Natural killer cell treated with Interleukin-12 subunit alpha and Interleukin-12 subunit beta and Interleukin-15 and Interleukin-18, amount 100 ng/mL, for 72 hours (primary cell): ENCODE measurements at places on chromosomes 7 and 10.
A peak's percentile ranks its signal among the peaks of the same experiment; 100 is the strongest.

DNA sequence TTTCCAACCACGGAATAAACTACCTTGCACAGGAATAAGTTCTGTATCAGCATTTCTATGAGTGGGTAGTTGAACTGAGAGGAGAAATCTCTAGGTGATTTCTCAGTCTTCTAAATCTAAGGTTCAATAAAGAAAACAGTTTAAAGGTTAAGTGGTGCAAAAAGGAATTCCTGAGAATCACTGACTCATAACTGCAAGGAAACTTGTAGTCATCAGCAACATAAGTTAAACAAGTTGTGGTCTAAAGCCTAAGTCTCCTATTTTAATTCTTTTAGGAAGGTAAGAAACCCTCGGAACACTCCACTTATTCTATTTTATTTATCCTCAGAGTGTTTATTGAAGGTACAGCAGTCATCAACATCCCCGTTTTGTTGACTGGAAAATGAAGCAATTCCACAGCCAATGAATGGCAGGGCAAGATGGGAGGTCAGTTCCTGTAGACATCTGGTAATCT, 92.4 kb upstream of the PIK3CG start:
- no peak for DNase-seq

DNA sequence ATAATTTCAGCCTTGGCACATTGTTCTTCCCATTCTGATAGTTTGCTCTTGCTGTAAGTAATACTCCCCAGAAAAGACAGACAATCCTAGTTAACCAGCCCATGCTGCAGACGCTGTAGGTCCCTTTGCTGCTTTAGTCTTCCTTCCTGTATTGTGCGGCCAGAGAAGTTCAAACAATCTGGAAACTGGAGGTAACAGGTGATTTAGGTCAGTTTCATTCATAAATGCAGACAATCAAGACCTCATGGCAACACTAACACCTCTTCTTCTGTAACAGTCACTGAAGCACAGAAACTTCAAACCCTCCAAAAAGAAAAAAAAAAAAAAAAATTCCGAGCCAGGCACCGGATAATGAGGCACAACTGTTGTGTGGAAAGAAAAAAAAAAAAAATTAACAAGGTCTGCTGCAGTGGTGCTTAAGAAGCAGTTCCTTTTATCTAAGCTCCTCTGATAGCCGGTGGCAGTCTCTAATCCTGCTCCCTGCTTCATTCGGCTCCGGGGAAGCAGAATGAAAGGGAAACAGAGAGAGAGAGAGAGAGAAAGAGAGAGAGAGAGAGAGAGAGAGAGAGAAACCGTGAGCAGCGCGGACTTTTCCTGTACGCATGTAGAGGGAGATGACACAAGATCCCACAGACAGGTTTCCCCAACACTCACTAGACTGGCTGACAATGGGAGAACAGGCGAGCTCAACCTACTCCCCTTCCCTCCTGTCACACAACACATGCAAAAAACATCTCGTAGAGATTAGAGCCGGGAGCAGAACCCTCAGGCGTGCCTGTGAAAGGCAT, at the start of gene SEMA3A:
Gene SEMA3A, minus strand, starts transcription at position 306 of the 788 bp plus-strand sequence. Its CDS starts 203 bp downstream, at position 103.
- DNase-seq = no peak

DNA sequence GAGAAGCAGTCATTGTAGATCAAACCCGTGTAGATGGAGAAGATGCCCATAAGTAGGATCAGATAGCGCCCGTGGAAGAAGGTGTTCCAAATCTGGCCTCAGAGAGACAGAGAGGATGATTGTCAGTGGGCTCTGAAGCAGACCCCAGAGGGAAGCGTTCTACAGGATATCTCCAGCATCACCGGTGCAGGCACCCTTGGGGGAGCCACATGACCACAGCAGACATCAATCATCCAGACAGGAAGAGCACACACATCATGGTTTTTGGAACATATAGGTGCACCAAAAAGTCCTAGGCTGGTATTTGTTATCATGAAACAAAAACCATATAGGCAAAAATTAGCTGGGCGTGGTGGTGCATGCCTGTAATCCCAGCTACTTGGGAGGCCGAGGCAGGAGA, 44.0 kb upstream of the SVOPL start:
- DNase-seq = no peak

DNA sequence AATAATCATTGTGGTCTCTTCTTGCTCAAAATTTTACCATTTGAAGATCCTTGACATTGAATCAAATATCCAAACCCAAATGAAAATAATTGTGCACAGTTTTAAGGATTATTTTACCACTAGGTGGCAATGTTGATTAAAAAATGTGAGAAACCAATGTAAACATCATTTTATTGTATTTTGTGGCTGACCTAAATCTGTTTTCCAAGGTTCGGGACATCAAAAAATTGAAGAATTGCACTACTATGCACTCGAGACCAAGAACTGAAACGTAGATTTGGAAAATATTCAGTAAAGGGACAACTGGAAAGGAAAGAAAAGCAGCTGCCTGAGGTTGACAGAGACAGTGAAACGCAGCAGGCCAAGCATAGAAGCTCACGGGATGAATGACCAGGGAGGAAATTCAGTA, 259.3 kb downstream of the SNX13 start:
- no peak for DNase-seq

- no peak for DNase-seq
Observed at GRCh38 chr10:103584216-103585010, 90.9 kb downstream of the NEURL1 start.

- DNase-seq = no peak
Observed at GRCh38 chr7:17185690-17186070, 112.8 kb upstream of the AHR start.

DNA sequence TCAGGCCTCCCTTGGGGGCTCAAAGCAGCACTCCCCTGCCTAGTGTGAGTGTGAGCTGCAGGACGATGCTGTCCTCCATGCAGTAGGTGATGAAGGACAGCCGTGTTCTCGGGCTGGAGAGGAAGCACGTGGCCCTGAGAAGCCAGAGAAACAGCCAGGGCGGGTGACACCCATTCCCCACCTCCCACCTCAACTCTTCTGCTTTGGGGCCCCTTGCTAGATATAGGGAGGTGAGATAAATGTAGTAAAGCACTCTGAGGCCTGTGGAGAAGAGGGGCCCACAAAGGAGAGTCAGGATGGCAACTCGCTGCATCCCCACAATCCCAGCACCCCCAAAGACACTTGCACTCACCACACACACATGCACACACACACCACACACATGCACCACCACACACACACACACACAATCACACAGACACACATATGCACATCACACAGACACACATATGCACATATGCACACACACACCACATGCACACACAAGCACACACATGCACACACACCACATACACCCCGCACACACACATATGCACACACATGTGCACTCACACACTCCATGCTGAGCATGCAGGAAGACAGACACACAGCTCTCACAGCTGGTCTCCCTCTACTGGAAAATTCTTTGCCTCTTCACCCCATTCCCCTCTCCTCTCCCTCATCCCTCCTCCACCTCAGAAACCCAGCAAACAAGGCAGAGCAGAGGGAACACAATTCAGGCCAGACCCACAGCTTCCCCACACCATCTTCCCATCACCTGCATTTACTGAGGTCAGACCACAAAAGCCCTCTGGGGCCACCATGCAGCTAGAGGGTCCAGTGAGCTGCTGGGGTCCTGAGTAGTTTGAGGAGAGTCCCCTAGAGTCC, 30.5 kb downstream of the ANXA8 start:
- DNase-seq = peak; percentile 37

DNA sequence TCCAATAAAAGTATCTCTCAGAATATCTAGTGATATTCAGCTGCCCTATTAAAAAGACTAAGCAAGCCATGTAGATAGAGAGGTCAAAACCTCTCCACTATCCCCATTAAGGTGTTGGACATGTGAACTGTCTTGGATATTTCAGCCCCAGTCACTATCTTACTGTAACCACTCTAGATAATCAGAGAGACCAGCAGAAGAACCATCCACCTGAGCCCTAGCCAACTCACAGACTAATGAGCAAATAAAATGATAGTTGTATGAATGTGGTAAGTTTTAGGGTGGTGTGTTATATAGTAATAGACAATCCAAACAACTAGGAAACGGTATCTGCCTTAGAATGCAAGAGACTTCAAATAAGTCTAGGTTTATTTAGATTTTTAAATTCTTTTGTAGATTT, 268.6 kb upstream of the KLF14 start:
- no peak for DNase-seq

DNA sequence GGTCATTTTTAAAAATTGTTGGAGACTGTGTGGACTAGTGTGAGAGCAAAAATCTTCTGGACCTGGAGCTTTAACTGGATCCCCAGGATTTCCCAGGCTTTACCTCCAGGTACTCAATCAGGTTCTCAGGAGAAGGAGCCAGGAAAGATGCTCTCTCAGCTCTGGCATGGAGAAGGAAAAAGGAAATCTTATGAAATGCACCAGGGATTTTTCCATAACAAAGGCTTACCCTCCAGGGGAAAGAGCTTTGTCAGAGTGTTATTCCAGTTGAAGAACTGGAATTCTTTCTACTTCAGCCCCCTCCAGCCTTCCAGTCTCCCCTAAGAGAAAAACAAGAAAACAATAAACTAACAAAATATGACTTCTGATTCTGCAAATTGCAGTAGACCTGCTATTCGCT, 436.7 kb upstream of the ANKRD30A start:
- DNase-seq = no peak

DNA sequence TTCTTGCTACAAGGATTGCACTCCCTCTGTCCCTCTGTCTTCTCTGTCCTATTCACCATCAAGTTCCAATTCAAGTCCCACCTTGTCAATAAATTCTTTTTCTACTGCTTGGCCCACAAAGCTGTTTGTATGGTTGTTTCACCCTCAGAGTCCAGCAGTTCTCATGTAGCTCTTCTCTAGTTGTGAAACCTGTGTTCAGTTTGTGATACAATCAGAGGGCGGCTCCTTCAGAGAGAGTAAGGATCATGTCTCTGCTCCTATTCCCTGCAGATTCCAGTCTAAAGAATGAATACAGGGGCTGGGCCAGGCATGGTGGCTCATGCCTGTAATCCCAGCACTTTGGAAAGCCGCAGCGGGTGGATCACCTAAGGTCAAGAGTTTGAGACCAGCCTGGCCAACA, 126.6 kb upstream of the BET1 start:
- DNase-seq = no peak

- no peak for DNase-seq
Observed at GRCh38 chr10:10213237-10213636, 804.4 kb upstream of the CELF2 start.

DNA sequence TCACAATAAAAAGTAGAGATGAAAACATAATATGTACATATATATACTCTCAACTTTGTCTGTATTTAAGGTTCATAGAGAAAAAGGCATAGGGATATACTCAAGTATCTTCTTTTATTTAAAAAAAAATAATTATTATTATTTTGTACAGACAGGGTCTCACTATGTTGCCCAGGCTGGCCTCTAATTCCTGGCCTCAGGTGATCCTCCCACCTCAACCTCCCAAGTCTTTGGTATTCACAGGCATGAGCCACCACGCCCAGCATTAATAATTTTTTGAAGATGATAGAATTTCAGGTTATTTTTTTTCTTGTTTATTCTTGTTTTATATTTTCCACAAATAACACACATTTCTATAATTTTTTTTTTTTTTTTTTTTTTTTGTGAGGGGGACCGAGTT, 113.8 kb downstream of the PLXNA4 start:
- no peak for DNase-seq

DNA sequence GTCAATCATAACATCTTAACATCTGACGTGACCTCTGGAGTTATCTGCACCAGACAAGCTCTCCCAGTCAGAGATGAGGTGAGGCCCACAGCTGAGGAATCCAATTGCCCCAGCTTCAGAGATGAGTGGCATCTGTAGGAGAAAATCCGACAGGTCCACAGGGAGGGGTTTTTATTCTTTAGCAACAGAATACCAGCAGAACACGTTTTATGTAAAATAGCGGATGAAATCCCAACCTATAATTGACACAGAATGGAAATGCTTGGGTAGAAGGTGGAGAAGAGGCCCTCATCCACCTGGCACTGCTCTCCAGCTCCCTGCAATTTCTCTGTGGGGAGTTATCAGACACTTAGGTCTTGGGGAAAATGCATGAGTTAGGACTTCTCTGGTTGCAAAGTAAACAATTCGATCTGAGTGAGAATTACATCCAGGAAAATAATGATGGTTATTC, 144.2 kb upstream of the NRP1 start:
- no peak for DNase-seq
